ENCODE measurements at places on chromosomes 4 and X.
A peak's percentile ranks its signal among the peaks of the same experiment; 100 is the strongest.

- H3K4me1 ChIP-seq, result no peaks in the 10 kb centered on the region
- H3K4me3 ChIP-seq, result no peak overlapping the region
These were observed 578.8 kb downstream of the ANKRD50 start for GRCh38 chr4:124133753-124134152.

- no peaks in the 10 kb centered on the region for H3K36me3 ChIP-seq
- DNase-seq, result no peak
- H3K4me3 ChIP-seq, result no peak overlapping the region
These were observed 1.1 kb downstream of the ITGB1BP2 start for GRCh38 chrX:71302461-71303213.

DNA sequence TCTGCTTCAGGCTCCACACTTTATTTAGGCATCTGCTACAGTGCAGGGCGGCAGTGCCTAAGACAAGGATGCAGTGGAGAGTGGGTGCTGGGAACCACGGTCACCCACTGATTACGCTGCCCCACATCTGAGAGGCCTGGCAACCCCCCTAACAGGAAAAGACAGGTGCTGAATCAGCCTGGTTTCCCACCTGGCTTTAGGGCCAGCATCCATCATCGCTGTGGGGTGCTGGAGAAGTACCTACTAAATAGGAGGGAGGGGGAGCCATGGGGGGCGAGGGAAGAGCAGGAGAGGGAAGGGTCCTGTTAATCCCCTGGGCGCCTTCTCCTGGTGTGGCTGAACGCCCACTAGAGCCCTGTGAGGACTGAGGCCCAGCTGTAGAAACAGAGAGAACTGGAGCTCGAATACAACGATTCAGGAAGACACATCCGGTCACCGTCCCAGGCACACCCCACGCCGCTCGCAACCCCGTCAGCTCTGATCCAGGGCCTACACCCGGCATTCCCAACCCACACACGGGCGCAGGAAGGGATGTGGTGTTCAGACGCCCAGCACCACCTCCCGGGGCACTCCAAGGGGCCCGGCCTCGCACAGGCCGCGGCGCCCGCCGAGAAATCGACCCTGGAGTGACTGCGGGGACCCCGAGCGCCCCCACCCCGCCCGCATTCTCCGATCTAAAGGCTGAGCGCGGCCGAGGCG lies 554 bp downstream of the DCTD start:
- peak; percentile 62 for DNase-seq
- peak overlapping the region; percentile 65 for H3K4me3 ChIP-seq
- no peaks in the 10 kb centered on the region for H3K36me3 ChIP-seq
- no peaks in the 10 kb centered on the region for H3K4me1 ChIP-seq

- no peaks in the 10 kb centered on the region for H3K27me3 ChIP-seq
- peaks cover 3% of the 10 kb centered on the region for H3K4me1 ChIP-seq
- H3K36me3 ChIP-seq, result no peaks in the 10 kb centered on the region
- DNase-seq, result peak; percentile 55
These were observed 445 bp downstream of the AP1S2 start for GRCh38 chrX:15854080-15854655.

GRCh38 chr4:165553221-165553810 lies 174.5 kb downstream of the CPE start:
- no peak overlapping the region for H3K27ac ChIP-seq
- no peak overlapping the region for H3K4me3 ChIP-seq
- H3K4me1 ChIP-seq, result no peaks in the 10 kb centered on the region
- no peak for DNase-seq

DNA sequence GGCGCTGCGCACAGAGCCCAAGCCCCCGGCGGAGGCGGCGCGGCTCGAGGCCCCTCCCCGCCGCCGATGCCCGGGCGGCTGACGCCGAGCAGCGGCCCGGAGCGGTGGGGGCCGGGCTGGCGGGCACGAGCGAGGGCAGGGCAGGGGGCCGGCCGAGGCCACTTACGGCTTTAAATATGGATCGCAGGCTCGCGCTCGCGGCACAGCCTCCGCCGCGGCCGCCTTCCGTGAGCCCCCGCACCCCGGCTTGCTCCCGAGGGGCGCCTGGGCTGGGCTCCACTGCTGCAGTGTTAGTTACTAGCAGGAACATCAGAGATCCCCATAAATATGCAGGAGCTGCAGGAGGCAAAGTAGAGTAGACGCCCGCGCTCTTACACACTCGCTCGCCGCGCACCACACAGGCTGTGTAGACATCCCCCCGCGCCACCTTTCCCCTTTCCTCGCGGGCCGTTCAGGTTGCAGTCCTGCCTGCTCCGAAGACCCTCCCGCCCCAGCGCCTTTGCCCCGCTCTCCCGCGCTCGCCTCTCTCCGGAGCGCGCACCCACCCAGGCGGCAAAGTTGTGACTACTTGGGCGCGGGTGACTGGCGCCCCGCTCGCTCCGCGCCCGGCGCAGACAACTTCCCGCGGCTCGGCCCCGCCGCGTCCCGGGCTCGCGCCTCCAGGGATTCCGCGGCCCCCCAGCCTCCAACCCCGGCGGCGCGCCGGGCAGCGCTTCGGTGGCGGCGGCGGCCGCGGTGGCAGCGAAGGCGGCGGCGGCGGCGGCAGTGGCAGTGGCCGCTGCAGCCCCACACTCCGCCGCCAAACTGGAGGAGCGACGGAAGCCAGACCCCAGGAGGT lies 152.0 kb upstream of the SLC4A4 start:
- peak overlapping the region; percentile 54 for H3K4me3 ChIP-seq
- H3K27ac ChIP-seq, result peak overlapping the region; percentile 39
- no peaks in the 10 kb centered on the region for H3K36me3 ChIP-seq
- DNase-seq, result no peak
- no peaks in the 10 kb centered on the region for H3K27me3 ChIP-seq
- H3K4me1 ChIP-seq, result no peaks in the 10 kb centered on the region

DNA sequence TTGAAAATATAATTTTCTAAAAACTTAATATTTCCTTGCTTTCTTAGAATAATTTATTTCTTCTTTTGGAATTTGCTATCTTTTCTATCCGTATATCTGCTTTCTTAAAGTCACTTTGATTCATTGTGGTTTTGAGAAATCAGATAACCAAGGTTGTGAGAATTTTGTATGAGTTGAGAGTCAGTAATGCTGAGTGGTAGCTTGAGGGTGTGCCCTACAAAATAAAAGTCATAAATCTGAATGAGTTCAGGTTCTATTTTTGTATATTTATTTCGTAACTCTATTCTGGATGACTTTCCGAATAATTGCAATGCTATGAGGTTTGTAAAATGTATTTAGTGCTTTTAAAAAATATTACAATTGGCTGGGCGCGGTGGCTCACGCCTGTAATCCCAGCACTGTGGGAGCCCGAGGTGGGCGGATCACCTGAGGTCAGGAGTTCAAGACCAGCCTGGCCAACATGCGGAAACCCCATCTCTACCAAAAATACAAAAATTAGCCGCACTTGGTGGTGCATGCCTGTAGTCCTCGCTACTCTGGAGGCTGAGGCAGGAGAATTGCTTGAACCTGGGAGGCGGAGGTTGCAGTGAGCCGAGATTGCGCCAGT lies 8.9 kb downstream of the COPS4 start:
- H3K27me3 ChIP-seq, result no peaks in the 10 kb centered on the region
- H3K4me3 ChIP-seq, result no peak overlapping the region
- H3K27ac ChIP-seq, result peak overlapping the region; percentile 72
- no peaks in the 10 kb centered on the region for H3K4me1 ChIP-seq
- no peaks in the 10 kb centered on the region for H3K36me3 ChIP-seq

DNA sequence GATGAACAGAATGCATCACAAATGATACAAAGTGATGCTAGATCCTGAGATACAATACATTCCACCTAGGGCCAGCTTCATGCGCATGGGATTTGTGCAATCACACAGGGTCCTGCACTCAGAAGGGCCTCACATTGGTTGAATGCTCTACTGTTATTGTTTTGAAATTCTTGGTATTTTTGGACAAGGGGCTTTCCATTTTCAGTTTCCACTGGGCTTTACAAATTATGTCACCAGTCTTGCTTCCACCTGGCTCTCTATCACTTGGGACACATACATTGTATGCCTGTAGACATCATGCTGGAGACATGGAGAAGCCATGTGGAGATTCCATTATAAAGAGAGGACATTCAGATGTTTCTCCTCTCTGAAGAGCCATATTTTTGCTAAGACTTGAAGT lies 155.8 kb downstream of the NAA11 start:
- no peak overlapping the region for H3K4me3 ChIP-seq
- no peaks in the 10 kb centered on the region for H3K36me3 ChIP-seq
- DNase-seq, result no peak
- no peaks in the 10 kb centered on the region for H3K27me3 ChIP-seq

GRCh38 chr4:122259849-122260248 lies 107.7 kb downstream of the BLTP1 start:
- no peak overlapping the region for H3K4me3 ChIP-seq
- H3K27me3 ChIP-seq, result no peaks in the 10 kb centered on the region
- no peak overlapping the region for H3K27ac ChIP-seq
- DNase-seq, result no peak
- H3K36me3 ChIP-seq, result no peaks in the 10 kb centered on the region

GRCh38 chr4:96606451-96606850 lies 766.6 kb downstream of the PDHA2 start:
- H3K36me3 ChIP-seq, result no peaks in the 10 kb centered on the region
- H3K27me3 ChIP-seq, result no peaks in the 10 kb centered on the region
- H3K4me3 ChIP-seq, result no peak overlapping the region
- no peak overlapping the region for H3K27ac ChIP-seq
- no peaks in the 10 kb centered on the region for H3K4me1 ChIP-seq
- DNase-seq, result no peak

- no peaks in the 10 kb centered on the region for H3K27me3 ChIP-seq
- no peak overlapping the region for H3K4me3 ChIP-seq
- DNase-seq, result no peak
- H3K4me1 ChIP-seq, result no peaks in the 10 kb centered on the region
These were observed 136.7 kb downstream of the EVC2 start for GRCh38 chr4:5571646-5572045.

Data from uterus (tissue), 4 donors.